ENCODE measurements at places on chromosomes 5 and 9.

- peak; percentile 57 for DNase-seq
Observed at GRCh38 chr9:127921557-127922120, 4.8 kb upstream of the ST6GALNAC4 start.

DNA sequence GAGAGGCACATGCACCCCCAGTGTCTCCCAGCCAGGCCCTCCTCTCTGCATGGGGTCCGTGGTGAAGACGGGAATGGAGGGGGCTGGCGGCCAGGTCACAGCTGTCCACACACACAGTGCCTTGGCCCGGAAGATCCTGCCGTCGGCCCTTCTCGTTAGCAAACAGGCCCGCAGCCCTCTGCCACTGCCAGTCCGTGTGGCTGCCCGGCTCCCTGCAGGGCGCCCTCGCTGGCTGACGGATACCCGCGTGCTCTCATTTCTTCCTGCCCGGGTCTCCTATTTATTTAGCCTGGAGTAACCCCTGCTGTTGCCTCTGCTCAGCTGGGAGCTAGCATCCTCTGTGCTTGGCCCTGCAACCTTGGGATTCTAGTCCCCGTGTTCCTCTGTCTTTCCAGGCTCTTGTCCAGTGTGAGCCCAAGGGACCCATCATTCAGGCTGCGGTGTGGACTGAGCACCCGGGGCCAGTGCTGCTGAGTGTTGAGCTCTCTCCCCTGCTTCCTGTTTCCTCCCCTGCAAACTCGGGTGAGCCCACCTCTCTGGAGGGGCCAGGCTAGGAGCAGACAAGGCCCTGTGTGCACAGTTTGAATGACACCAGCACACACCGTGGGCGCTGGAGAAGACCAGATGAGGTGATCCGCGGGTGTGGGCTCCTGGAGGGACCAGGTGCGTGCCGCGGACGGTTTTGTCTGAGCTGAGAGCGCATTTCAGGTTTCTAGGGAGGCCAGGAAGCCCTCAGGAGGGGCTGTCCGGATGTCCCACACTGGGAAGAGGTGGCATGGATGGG, 14.6 kb upstream of the RNU6ATAC start:
- DNase-seq = peak; percentile 68

GRCh38 chr9:85237478-85237877, 504.3 kb downstream of the AGTPBP1 start:
- peak; percentile 62 for DNase-seq

DNA sequence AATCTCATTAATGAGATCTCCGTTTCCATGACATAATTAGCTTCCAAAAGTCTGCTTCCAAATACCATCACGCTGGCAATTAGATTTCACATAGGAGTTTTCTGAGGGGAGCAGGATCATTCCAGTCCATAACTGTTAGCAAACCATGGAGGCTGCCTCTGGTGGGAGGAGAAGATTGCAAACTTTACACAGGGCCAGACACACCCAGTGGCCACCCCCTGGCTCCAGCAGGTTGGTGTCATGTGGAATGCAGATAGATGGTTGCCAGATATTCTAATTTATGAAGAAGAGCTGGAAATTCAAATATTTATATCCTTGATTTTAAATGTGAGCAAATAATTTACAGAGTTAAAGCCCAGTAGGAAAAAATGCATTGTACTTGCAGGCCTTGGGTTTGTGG, 164.2 kb downstream of the ICE1 start:
- no peak for DNase-seq

GRCh38 chr9:2621722-2622460, at the start of gene VLDLR:
Gene VLDLR, plus strand, starts transcription at chr9:2621787. Its CDS starts 403 bp downstream, at chr9:2622190.
- DNase-seq = peak; percentile 68
